Hematopoietic multipotent progenitor cell treated with erythropoietin and hydrocortisone succinate and interleukin-3 and kit ligand, for 15 days (in vitro differentiated cells): ENCODE measurements at places on chromosomes 1 and 21.
A peak's percentile ranks its signal among the peaks of the same experiment; 100 is the strongest.

DNA sequence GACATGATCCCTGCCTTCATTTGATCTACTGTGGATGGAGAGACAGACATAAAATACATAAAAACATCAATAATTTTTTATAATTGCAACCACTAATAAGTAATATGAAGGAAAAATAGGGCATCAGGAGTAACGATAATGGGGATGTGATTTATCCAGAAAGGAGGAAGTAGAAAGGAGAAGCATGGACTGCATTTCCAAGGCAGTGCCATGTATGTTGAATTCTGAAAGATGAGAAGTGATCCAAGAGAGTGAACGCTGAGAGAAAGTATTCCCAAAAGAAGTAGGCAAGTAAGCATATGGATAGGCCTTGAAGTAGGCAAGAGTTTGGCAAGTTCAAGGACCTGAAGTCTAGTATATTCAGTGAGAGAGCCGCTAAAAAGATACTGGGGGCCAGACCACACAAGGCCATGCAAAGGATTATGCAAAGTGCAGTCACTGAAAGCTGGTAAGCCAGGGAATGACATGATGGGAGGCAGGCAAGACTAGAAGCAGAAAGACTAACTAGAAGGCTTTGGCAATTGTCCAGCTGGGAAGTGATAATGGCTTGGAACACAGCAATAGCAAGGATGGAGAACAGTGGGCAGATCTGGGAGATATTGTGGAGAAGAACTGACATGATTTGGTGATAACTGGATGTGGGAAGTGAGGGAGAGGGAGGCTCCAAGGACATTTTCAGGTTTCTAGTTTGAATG lies 85.9 kb downstream of the TM2D1 start:
- no peak for DNase-seq

GRCh38 chr1:51669272-51669671 lies 52.4 kb downstream of the OSBPL9 start:
- DNase-seq: no peak

DNA sequence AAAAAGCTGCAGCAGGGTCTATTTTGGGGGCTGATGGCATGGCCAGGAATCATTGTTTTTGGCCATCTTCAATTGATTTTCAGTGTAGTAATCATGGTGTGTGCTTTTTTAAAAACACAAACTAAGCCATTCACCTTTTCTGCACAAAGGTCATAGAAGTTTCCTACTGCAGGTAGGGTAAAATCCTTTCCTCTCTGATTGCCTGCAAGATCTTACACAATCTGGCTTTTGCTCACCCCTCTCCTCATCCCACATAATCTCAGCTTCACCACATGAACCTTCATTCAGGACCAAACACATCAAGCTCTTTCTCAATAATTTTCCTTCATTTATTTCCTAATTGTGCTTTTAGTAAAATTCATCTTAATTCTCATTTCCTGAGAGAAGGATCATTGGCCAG lies 38.3 kb upstream of the GBP5 start:
- DNase-seq: no peak

DNA sequence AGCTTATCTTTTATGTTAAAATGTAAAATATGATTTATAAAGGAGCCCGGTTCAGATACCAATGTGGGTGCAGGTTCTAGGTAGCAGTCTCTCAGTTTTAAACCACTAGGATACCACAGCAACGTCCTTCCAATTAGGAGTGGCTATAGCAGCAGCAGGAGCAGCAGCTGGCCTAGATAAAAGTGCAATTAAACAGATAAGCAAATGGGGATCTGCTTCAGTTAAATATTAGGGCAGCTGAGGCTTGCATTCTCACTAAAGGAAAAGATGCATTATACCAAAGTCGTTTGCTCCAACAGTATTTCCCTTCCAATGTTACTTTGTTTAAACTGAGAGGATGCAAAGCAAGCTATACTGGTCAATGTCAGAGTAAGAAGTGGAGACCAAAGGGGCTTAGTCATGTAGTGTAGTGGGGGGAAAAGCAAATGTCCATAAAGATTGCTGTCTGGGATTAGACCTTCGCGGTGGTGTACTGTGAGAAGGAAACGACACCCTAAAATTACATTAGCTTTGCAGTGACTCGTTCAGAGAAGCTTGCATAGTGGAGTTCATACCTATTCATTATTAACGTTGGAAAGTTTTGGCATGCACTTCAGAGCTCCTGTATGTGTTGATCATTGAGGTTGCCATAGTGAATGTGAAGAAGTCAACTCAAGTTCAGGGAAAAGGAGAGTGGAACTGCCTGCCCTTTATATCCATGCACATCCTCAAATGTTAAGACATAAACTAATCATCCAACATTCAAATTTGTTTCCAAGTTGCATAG lies 272.2 kb downstream of the VAV3 start:
- no peak for DNase-seq

- DNase-seq: no peak
These were observed 41.6 kb upstream of the MROH9 start for GRCh38 chr1:170893655-170894297.

GRCh38 chr1:215344539-215344938 lies 222.6 kb upstream of the KCTD3 start:
- no peak for DNase-seq

DNA sequence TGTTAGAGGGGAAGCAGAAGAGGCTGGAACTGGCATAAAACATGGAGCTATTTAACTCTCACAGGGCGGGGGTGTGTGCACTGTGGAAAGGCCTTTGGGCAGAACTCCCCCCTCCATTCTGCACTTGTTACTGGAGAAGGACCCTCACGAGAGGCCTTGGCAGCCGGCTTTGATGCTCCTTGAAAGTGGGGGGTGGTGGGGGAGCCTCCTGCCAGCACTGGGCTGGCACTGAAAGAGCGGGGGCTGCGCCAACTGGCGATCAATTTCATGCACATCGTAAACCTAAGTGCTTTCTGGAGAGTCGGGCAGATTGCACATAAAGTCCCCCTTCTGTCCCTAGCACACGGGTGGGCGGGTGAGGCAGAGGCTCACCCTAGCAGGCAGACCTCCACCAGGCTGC lies 28.9 kb downstream of the FOXO6 start:
- DNase-seq: no peak

GRCh38 chr1:216560527-216560926 lies 137.3 kb upstream of the USH2A start:
- no peak for DNase-seq

GRCh38 chr1:213326281-213327016 lies 275.4 kb downstream of the RPS6KC1 start:
- no peak for DNase-seq

DNA sequence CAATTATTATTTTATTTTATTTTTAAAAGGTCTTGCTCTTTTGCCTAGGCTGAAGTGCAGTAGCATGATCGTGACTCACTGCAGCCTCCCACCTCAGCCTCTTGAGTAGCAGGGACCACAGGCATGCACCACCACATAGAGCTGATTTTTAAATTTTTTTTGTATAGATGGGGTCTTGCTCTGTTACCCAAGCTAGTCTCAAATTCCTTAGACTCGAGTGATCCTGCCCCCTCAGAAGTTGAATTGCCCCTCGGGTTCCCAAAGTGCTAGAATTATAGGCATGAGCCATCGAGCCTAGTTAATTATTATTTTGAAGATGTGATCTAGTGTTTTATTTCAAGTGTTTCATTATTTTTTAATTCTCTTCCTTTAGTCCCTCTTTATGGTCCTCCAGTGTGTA lies 12.2 kb downstream of the MSH4 start:
- DNase-seq: no peak

- no peak for DNase-seq
These were observed 163.7 kb downstream of the HS2ST1 start for GRCh38 chr1:87077959-87078639.

- DNase-seq: no peak
These were observed 68.5 kb downstream of the FOXJ3 start for GRCh38 chr1:42266253-42267135.

GRCh38 chr1:168513656-168514404 lies 30.0 kb downstream of the XCL2 start:
- DNase-seq: no peak

- DNase-seq: no peak
These were observed 67.9 kb upstream of the DYNLT5 start for GRCh38 chr1:66684353-66684752.

- no peak for DNase-seq
These were observed 6.5 kb downstream of the RIMS3 start for GRCh38 chr1:40658751-40659648.

- no peak for DNase-seq
These were observed 161.4 kb downstream of the KAZN start for GRCh38 chr1:14759843-14760242.

GRCh38 chr1:45526135-45526644 lies 4.5 kb upstream of the PRDX1 start:
- DNase-seq: no peak

DNA sequence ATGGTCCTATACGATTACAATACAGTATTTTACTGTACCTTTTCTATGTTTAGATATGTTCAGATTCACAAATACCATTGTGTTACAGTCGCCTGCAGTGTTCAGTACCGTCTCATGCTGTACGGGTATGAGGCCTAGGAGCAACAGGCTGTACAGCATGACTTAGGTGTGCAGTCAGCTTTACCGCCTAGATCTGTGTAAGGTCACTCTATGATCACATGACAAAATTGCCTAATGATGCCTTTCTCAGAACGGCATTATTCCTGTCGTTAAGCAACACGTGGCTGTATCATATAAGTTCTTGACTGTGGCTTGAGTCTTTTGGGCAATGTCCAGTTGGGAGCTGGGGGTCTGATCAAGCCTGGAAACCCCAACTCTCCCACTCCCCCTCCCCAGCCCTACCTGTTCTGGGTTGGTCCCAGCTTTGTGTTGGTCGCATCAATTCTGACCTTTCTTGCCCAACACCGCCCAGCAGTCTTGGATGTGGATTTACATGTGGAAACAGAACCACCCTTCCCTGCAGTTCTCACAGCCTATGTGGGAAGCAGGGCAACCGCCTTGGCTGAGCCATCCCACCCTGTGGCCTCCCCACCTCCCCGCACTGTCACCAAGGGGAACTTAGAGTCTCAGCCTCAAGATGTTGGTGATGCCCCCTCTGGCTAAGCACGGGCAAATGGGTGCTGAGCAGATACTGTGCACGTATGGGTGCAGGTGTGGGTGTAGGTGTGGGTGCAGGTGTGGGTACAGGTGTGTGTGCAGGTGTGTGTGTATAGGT lies 80.2 kb upstream of the ACTL8 start:
- DNase-seq: no peak

- no peak for DNase-seq
These were observed 74.8 kb downstream of the MORN1 start for GRCh38 chr1:2316451-2316961.

DNA sequence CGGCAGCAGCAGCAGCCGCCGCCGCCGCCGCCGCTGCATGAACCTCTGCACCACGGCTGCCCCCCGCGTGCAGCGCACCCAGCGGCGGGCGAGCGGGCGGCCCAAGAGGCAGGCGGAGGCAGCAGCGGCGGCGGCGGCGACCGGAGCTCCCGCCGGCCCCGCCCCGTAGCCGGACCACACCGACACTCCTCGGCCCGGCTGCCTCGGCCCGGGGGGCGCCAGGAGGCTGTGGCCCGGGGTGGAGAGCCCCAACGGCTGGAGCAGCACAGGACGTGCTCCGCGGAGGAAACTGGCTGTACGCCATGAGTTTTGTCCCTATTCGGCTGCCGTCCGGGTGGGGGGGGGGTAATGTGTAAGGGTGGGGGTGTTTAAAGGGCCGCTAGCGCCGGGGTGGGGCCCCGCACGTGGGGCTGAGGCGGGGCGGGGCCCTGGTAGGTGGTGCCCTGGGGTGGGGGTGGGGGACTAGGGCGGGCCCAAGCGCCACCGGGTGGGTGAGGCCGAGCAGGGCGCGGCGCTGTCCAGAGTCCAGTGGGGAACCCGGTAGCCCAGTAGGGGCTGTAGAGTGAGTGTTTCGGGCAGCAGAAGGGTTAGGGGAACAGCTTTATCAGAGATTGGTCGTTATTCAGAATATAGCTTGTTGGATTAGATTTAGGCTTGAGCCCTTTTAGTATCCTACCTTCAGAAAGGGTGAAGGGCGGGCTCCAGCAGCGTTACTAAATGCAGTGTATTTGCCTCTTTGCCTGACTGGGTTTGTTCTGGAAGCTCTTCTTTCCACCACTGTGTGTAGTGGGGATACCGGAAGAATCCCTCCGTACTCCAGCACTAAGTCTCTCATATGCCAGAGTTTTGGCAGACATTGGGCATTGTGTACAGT lies at the start of gene FAM78B:
TSS of gene FAM78B (minus strand) at position 304 of the 874 bp plus-strand sequence. CDS start 753 bp downstream, outside the sequence.
- peak; percentile 12 for DNase-seq

DNA sequence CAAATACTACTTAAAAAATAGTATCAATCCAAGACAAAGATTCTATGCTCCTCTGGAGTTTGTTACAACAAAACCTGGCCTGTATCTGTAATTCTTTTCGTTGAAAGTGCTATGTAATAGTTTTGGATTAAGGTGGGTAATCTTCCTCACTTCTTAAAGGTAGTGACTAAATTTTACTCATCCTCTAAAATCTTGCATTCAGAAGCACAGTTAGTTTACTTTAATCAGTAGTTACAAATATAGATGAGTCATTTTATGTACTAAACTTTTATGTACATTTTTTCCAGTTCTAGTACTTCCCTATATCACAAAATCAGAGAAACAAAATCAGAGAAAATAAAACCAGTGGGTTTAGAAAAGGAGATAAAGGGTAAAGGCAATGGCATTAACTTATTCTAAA lies 51.3 kb downstream of the ZNHIT6 start:
- DNase-seq: no peak

DNA sequence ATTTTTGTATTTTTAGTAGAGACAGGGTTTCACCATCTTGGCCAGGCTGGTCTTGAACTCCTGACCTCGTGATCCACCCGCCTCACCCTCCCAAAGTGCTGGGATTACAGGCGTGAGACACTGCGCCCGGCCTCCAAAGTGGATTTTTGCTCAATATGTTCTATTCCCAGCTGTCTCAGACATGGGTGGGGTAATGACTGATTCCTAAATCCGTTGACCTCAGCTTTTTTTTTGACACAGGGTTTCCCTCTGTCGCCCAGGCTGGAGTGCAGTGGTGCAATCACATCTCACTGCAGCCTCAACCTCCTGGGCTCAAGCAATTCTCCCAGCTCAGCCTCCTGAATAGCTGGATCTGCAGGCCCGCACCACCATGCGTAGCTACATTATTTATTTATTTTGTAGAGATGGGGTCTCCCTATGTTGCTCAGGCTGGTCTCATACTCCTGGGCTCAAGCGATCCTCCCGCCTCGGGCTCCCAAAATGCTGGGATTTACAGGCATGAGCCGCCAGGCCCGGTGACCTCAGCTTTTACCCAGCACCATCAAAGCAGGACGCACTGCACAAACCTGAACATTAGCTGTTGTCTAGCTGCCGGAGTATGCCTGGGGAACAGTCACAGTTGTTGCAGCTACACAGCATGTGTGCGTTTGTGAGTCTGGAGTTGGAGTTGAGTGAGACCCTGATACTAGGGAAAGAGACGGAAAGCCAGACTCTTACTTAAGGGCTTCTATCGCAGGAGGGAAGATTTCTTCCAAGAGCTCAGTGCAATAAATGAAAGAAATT lies 43.7 kb upstream of the PSEN2 start:
- no peak for DNase-seq

DNA sequence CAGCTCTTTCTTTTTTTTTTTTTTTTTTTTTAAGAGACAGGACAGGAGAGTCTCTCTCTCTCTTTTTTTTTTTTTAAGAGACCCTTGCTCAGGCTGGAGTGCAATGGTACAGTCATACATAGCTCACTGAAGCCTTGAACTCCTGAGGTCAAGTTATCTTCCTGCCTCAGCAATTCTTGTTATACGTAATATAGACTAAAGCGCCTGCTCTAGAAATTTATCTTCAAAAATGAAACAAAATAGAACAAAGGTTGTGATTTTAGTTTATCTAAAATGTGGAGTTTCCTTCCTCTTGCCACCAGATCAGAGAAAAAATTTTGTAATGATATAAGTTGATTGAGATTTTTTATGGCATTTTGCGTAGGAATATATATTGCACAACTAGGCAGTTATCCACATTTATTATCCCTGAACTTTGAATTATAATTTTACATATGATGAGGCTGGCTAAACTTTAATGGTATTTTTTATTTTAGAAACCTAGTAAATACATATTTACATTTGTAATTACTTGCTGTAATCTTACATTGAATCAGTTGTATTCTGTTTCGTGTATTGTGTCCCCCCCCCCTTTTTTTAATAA lies 44.2 kb downstream of the MTF2 start:
- no peak for DNase-seq
